ENCODE measurements at places on chromosomes 2 and 18. TPM values are rescaled to one million over a fixed set of nuclear protein-coding genes. Genes with fewer than 3 reads are reported as not detected.

GRCh38 chr18:74473976-74474640, 17.0 kb upstream of the DIPK1C start:
- no peak for DNase-seq

- no peak for DNase-seq
Observed at GRCh38 chr18:74316257-74317170, 875 bp downstream of the C18orf63 start.

Gene CARF
- total RNA-seq, result 15.2 TPM

DNA sequence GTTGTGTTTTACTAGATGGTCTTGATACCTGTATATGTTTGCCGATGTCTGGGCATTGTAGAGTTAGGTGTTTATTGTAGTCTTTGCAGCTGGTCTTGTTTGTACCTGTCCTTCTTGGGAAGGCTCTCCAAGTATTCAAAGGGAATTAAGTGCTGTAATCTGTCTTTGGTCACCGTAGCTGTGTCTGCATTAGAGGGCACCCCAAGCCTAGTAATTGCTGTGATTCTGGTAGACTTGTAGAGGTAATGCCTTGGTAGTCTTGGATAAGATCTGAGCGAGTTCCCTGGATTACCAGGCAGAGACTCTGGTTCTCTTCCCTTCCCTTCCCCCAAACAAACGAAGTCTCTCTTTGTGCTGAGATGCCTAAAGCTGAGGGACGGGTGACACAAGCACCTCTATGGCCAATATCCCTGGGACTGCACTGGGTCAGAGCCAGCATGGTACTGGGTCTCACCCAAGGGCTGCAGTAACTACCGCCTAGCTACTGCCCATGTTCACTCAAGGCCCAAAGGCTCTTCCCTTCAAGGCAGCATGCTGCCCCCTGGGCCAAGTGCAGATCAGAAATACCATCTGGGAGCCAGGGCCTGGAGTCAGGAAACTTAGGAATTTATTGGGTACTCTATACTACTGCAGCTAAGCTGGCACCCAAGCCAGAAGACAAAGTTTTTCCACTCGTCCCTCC, 27.1 kb downstream of the STPG4 start:
- no peak for DNase-seq

DNA sequence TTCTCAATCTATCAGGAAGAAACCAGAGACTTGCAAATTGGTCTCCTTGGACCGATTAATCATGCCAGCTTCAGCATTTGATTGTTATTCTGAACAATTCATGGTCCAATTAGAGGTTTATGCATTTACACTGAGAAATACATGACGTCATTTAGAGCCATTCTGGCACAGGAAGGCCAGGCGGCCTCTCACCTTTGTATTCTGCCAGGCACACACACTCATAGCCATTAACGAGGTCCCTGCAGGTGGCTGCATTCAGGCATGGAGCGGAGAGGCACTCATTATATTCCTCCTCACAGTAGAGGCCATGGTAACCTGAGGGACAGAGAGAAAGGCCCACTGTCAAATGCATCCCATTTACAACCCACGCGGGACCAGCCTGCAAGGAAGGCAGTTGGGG, 146.8 kb upstream of the PID1 start:
- DNase-seq, result no peak

- DNase-seq, result no peak
Observed at GRCh38 chr2:35501076-35501475, 854.5 kb upstream of the CRIM1 start.

DNA sequence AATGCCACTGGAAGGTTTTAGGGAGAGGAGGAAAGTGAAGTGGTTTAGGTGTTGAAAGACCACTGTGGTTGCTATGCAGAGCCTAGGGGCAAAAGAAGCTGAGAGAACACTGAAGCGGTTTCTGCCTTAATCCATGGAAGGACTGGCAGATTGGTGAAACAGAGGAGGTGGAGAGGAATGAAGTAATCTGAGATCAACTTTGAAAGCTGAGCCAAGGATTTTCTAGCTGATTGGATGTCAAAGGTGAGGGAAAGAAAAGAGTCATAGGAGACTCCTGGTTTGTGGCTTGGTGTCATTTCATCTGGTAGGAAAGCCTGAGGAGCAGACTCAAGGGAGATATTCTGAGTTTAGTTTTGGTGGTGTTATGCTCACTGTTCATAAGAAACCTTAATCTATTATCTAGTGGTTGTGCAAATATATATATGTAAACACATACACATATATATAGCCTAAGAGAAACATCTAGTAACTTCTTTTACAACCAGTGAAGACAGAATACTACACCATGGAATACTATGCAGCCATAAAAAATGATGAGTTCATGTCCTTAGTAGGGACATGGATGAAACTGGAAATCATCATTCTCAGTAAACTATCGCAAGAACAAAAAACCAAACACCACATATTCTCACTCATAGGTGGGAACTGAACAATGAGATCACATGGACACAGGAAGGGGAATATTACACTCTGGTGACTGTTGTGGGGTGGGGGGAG, 134.1 kb upstream of the CREB1 start:
- no peak for DNase-seq

- DNase-seq, result no peak
Observed at GRCh38 chr2:238475034-238475433, 48.3 kb downstream of the ASB1 start.

- DNase-seq, result no peak
Observed at GRCh38 chr18:67132919-67133318, 383.6 kb downstream of the DSEL start.

Gene ITPRIPL1
- 0.35 TPM for total RNA-seq
